ENCODE measurements at places on chromosomes 1 and 21. TPM values are rescaled to one million over a fixed set of nuclear protein-coding genes. Genes with fewer than 3 reads are reported as not detected.

The RGSL1 gene
- not detected for total RNA-seq

DNA sequence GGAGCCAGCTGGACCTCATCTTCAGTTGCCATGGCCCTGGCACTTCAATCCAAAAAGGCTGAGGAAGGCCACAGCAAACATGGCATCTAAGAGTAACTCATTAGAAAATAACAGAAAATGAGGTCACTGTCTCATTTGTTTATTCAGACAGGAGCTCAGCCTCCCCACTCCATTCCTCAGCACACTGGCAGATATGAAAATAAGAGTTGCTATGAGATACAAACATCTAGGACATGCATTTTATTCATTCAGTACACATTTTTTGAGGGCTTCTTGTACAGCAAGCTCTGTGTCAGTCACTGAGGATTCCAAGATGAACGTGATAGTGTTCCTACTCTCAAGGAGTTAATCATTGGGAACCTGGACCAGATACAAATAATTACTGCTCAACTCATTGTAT lies 32.7 kb upstream of the TMEM125 start:
- no peak for DNase-seq
- H3K4me3 ChIP-seq: no peak overlapping the region
- no peak overlapping the region for H3K27ac ChIP-seq
- H3K27me3 ChIP-seq: no peaks in the 10 kb centered on the region
- no peaks in the 10 kb centered on the region for H3K36me3 ChIP-seq
- peaks cover 27% of the 10 kb centered on the region for H3K4me1 ChIP-seq

The USF1 gene
- total RNA-seq: 56.1 TPM

The C1QB gene
- total RNA-seq: 296 TPM

The CD5L gene
- 0.19 TPM for total RNA-seq

The PODN gene
- 8.1 TPM for total RNA-seq

DNA sequence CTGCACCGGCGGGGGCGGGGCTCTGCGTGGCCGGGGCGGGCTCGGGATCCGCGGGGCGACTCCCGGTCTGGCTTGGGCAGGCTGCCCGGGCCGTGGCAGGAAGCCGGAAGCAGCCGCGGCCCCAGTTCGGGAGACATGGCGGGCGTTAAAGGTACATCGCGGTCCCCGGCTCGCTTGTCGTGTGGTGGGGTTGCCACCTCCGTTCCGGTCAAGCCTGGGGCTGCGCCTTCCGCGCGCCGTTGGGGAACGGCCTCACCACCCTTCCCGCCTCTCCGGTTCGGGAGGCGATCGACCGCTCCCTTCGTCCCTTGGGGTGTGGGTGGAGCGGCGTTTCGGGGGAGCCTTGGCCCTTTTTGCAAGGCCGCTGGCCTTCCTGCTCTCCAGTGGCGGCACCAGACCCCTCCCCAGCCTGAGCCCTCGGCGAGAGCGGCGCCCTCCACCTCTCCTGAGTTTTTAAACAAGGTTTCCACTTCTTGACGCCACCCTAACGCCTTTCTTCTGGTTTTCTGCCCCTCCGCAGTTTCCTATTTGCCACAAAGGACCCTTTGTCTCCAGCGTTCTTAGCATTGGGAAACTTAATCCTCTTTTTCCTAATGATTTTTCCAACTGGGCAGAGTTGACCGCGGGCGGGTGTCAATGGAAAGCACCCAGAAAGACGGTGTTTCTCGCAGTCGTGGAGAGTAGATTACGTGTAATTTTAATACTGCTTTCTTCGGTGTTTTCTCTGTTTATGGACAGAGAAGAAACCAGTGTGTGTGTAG lies at the start of the genes LEPR and LEPROT:
TSS of gene LEPR (plus strand) at position 79 of the 761 bp plus-strand sequence. CDS start 144,898 bp downstream, outside the sequence.
TSS of gene LEPROT (plus strand) at position 79 of the 761 bp plus-strand sequence. CDS start at position 136, 57 bp downstream.
- H3K4me1 ChIP-seq: peaks cover 41% of the 10 kb centered on the region
- peak within 1 kb of the TSS; percentile 93 for H3K27ac ChIP-seq
- DNase-seq: peak; percentile 81
- peaks cover 4% of the 10 kb centered on the region for H3K36me3 ChIP-seq

The SYT11 gene
- 16.8 TPM for total RNA-seq
